ENCODE measurements at places on chromosomes 11 and 22. TPM values are rescaled to one million over a fixed set of nuclear protein-coding genes. Genes with fewer than 3 reads are reported as not detected.
A peak's percentile ranks its signal among the peaks of the same experiment; 100 is the strongest.

NRIP3 gene
- 17.9 TPM for total RNA-seq

DNA sequence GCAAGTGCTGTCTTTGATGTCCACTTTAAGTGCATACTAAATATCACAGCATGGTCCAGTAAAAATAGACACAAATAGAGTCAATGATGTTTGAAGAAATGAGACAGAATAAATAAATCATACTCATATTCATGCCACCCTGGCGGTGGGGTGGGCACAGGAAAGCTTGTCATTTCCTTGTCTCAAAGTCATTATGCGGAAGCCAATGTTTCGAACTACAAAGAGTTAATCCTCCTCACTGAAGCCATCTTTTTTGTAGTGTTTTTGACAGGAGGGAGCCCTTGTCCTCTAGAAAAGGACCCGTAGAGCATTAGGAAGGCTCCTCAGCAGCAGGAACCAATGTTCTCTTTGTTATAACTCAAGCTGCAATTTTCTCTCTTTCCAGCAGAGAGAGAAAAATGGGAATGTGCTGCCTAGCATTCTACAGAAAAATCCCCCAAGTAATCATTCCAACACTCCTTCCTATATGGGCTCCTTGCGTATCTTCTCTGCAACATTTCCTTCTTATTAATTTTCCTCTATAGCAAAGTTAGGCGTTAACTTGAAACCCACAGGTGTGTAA, 30.6 kb downstream of the SC5D start:
- DNase-seq, result no peak

DNA sequence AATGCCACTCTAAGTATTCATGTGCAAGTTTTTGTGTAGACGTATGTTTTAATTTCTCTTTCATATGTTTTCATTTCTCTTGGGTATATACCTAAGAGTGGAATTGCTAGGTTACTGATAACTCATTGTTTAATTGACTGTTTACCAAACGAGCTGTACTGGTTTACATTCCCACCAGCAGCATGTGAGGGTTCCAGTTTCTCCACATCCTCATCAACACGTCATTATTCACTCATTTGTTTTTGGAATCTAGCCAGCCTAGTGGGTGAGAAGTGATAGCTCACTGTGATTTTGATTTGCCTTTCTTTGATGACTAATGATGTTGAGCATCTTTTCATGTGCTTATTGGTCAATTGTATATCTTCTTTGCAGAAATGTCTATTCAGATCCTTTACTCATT, 4.0 kb downstream of the ANKRD13D start:
- no peak for DNase-seq

DNA sequence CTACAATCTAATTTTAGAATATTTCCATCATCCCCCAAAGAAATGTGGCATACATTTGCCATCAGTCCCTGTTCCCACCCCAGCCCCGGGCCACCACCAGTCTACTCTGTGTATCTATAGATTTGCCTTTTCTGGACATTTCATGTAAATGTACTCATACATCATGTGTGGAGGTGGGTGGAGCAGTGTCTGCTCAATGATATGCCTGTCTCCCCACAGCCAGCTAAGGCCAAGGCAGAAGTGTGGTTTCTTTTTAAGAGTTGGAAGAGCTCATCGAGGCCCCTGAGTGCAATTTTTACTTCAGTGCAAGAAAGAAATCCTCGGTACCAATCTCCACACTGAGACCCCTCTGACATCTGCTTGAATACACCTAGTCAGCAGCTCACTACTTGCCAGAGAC, 80.5 kb downstream of the TP53I11 start:
- no peak for DNase-seq

ZW10 gene
- total RNA-seq, result 14.0 TPM

DNA sequence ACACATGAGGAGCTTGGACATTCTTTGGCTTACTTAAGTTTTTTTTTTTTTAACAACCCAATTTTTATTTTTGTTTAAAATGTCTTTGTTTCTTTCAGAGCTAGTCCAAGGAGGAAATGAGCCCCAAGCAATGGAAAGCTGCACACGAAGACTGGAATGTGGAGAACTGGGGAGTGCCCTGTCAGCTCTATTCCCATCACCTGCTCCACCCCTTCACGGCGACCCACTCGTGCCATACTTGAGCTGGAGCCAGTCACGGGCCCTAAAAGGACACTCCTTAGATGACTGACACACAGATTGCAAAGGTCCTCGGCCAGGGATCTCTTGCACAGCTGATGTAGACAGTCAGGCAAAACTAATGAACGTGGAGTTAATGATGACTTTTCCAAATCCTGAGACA, 10.6 kb upstream of the SLC25A18 start:
- DNase-seq, result no peak

DNA sequence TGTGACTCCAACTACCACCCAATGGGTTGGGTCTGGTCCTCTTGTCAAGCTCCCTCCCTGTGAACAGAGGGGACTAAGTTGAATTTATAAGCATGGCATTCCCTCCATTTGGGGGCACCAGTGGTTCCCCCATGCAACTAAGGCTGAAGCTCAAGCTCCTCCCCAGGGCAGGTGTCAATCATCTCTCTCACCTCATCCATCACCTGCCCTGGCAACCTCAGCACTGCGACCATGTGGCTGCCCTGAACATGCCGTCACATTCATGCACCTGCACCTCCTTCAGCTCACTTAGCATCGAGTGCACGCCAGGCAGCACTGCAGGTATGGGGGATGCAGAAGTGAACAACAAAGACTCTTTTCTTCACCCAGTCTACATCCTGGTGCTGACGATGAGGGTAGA, 799.3 kb downstream of the TBC1D22A start:
- DNase-seq, result no peak

GRCh38 chr11:69534166-69534530, 52.7 kb downstream of the LINC01488 start:
- no peak for DNase-seq

DNA sequence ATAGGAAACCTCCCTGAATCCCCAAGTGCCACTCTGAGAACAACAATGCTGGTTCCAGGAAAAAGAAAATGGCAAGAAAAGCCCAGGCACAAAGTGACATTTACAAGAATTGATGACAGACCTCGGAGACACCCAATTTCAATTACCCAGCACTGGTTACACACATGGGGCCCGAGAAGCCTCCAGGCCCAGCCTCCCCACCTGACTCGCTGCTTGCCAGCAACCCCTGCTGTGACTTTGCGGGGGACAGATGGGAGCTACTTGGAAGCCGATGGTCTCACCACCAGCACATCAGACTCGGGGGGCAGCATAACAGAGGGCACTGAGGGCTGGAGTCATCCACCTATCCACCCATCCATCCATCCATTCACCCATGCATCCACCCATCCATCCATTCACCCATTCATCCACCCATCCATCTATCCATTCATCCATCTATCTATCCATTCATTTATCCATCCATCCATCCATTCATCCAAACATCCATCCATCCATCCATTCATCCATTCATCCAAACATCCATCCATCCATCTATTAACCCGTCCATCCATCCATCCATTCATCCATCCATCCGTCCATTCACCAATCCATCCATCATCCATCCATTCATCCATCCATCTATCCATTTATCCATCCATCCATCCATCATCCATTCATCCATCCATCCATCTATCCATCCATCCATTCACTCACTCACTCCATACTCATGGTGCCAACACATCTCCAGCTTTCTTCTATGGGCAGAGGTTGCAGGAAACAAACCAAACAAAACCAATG, 567.6 kb downstream of the BRD1 start:
- DNase-seq, result no peak

DNA sequence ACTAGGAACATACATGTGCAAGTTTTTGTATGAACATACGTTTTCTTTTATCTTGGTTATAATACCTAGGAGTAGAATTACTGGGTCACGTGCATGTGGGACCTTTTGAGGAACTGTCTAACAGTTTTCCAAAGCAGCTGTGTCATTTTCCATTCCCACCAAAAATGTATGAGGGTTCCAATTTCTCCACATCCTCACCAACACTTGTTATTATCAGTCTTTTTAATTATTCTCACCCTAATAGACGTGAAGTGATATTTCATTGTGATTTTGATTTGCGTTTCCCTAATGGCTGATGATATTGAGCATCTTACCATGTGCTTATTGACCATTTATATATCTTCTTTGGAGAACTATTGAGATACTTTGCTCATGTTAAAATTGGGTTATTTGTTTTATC, 162.1 kb downstream of the CHST1 start:
- no peak for DNase-seq

MS4A6E gene
- total RNA-seq, result not detected

DNA sequence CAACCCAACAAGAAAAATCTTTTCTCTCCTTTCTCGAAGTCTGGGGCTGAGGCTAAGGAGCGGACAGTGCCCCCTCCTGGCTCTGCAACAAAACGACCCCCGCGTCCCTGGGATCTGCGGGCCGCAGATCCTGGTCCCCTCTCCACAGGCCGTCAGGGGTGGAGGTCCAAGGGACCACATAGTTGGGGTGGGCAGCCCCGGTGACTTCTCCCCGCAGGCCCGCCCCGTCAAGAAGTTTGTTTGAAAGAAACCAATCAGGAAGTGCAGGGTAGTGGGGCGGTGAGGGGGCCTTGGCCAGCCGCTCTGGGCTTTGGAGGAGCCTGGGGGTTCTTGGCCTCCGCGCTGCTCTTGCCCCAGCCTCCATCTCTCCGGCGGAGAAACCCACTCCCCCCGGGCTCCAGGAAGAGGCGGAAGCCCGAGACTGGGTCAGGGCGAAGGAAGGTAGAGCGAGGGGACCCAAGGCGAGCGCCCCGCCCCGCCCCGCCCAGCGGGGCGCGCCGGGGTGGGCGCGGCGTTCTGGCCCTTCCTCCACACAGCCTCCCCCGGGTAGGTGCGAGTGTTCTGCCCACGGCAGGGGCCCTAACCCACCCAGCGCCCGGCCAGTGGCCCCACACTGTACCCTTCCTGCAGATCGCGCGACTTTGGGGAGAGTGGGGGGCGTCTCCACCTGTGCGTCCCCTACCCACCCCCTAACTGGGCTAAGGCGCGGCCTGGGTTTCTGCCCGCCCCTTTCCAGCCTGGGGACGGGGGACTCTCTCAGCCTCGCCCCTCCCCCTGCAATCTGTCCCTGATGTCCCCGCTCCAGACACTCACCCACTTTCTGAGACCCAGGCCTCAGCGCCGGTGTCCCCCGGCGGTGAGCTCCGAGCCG, 1.3 kb downstream of the TP53I11 start:
- DNase-seq, result no peak

DNA sequence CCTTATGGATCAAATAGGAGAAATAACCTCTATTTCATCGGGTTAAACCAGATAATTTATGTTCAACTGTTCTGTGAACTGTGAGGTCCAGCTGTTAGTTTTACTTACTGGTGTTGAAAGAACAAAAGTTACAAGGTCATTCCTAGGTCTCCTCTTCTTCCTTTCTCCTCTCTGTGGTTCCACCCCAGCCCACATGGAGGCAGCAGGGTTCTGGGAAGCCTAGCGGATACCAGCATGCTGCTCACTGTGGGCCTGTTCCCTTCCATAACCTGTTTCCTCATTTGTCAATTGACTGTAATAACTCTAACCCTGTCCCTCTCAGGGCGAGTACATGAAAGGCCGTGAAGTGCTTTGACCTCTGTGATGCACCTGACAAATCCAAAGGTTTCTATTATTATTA, 27.8 kb downstream of the RELT start:
- peak; percentile 26 for DNase-seq

DNA sequence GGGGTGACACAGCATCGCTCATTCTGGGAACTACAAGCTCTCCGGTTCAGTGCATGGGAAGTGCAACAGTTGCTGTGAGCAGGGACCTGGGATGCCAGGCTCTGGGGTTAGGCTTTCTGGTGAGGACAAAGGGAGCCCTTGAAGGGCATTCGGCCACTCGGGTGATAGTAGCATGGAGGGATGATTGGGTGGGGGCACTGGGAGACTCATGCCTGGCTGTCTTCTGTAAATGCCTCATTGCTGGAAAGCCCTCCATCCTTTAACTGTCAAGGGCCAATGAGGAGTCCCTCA, 9.9 kb downstream of the OAF start:
- no peak for DNase-seq

DNA sequence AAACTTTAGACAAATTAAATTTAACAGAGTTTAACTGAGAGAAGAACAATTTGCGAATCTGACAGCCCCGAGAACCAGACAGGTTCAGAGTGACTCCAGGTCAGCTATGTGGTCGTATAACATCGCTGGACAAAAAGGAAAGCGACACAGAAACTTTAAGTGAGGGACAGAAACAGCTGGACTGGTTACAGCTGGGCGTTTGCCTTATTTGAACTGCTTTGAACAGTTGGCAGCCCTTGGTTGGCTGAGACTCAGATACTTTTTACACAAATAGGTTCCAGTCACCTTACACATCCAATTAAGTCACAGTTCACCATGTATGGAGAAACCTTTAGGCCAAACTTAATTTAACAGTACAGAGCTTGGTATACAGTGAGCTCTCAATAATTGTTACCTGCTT, 436.9 kb downstream of the GUCY1A2 start:
- DNase-seq, result no peak

PATE2 gene
- total RNA-seq, result 1.6 TPM

DNA sequence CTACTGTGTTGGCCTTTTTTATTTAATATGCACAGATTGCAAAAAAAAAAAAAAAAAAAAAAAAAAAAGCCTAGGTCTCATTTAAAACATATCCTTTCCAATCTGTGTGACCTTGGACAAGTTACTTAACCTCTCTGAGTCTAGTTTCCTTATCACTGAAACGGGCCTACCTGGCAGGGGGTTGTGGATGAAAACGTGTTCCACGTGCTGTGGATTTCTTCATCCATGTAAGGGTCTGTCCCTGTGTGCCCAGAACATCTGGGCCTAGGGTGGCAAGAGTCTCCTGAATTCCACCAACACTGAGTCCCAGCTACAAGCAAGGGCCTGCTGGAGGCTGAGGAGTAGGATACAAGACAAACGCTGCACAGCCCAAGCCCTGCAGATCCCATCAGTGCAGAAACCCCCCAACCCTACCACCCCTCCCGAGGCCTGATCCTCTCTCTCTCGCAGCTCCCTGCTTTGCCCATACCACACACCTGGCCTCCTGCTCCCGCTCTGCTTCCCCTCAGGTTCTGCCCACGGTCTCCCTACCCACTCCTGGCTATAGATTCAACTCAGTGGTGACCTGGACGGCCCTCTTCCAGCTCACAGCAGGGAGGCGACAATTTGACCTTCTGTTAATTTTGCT, 4.7 kb upstream of the GNAZ start:
- no peak for DNase-seq

All from occipital lobe (tissue), 3 donors.